Stimulated activated CD4-positive, alpha-beta T cell treated with anti-CD3 and anti-CD28 coated beads, Interleukin-4, amount 100 ng/mL, for 4 hours (primary cell): ENCODE measurements at places on chromosomes 7 and 10.

DNA sequence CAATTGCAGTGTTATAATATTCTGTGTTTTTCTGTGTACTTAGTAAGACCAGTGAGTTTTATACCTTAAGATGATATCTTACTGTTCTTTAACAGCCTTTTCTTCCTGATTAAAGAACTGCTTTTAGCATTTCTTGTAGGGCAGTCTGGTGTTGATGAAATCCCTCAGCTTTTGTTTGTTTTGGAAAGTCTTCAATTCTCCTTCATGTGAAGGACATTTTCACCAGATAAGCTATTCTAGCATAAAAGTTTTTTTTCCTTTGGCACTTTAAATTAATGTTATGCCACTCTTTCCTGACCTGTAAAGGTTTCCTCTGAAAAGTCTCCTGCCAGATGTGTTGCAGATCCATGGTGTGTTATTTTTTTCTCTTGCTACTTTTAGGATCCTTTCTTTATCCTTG lies 1059.8 kb downstream of the LRMDA start:
- DNase-seq: no peak

GRCh38 chr7:91080351-91080750 lies 183.9 kb upstream of the FZD1 start:
- DNase-seq: no peak

DNA sequence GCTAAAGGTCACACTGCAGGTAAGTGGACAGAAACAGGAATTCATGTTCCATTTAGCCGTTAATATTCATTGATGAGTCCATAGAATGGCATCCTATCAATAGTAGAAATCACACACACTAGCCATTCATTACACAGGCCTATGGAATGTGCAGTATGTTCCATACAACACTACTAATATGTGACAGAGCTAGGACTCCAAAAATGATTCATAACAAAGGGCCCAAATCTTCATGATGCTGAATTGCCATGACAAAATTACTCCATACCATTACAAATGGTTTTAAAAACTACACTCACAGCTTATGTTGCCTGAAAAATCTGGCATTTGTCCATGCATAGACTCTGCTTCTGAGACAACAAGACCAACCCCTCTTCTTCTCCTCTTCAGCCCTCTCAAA lies 549.1 kb downstream of the XPNPEP1 start:
- no peak for DNase-seq

- DNase-seq: no peak
These were observed 643.6 kb downstream of the SORCS3 start for GRCh38 chr10:105284476-105285215.

- no peak for DNase-seq
These were observed 78.5 kb downstream of the CDK14 start for GRCh38 chr7:90674625-90675024.

- no peak for DNase-seq
These were observed 185.7 kb upstream of the GHITM start for GRCh38 chr10:83953589-83953988.

DNA sequence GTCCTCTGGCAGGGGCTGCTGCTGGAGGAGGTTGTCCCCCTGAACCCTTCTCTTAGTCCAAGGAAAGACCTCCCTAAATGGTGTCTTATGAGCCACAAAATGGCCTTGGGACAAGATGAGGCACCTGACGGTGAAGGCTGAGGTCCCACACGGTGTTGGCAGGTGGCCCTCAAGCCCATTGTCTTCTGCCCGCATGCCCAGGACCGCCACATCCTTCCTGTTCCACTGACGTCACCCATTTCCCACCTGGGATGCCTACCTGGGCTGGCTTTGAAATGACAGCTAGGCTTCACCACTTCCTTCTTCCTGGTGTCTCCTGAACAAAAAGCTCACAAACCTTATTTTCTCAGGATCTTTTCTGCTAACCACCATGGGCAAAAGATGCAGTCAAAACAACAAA lies 2.1 kb upstream of the DMBT1 start:
- no peak for DNase-seq

GRCh38 chr10:105071980-105072379 lies 430.9 kb downstream of the SORCS3 start:
- no peak for DNase-seq

- DNase-seq: no peak
These were observed 20.9 kb upstream of the PRKAR2B start for GRCh38 chr7:107023522-107024151.

DNA sequence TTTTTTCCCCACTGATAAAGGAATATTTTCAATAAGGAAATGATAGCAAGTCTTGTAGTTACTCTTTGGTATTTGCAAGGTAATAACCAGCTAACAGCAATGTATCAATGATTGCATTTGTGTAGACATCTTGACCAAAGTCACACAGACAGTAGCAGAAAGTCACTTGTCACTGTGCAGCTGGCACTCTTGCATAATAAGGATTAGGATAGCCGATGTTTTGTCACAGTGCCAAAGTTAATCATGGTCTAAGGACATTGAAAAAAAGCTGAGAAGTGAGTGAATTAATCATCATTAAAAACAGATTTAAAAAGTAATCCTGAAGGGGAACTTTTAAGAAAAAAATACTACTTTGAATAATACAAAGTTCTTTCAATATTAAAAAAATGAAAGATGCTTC lies 834.3 kb upstream of the C7orf33 start:
- DNase-seq: no peak

GRCh38 chr7:1746491-1746975 lies 76.5 kb downstream of the ELFN1 start:
- no peak for DNase-seq

GRCh38 chr7:87785368-87785995 lies 90.7 kb downstream of the SLC25A40 start:
- DNase-seq: no peak
